ENCODE measurements at places on chromosomes 11 and 22. TPM values are rescaled to one million over a fixed set of nuclear protein-coding genes. Genes with fewer than 3 reads are reported as not detected.

ZNF70 gene
- total RNA-seq = 5.7 TPM

- H3K27ac ChIP-seq = no peak overlapping the region
- no peaks in the 10 kb centered on the region for H3K36me3 ChIP-seq
- no peak for DNase-seq
- H3K4me1 ChIP-seq = no peaks in the 10 kb centered on the region
- H3K27me3 ChIP-seq = no peaks in the 10 kb centered on the region
These were observed 33.1 kb upstream of the SMPD1 start for GRCh38 chr11:6357222-6357621.

C11orf42 gene
- total RNA-seq = not detected

GRCh38 chr22:46710806-46711205 is 27.2 kb downstream of the CERK start:
- H3K4me3 ChIP-seq = no peak overlapping the region
- H3K4me1 ChIP-seq = peaks cover 14% of the 10 kb centered on the region
- H3K27me3 ChIP-seq = no peaks in the 10 kb centered on the region
- no peak for DNase-seq
- no peak overlapping the region for H3K27ac ChIP-seq

KDM4E gene
- not detected for total RNA-seq

- peaks cover 82% of the 10 kb centered on the region for H3K36me3 ChIP-seq
- H3K4me3 ChIP-seq = no peak overlapping the region
- no peaks in the 10 kb centered on the region for H3K27me3 ChIP-seq
- no peak for DNase-seq
- H3K27ac ChIP-seq = no peak overlapping the region
These were observed 37.4 kb downstream of the ZC3H7B start for GRCh38 chr22:41338614-41339212.

DNA sequence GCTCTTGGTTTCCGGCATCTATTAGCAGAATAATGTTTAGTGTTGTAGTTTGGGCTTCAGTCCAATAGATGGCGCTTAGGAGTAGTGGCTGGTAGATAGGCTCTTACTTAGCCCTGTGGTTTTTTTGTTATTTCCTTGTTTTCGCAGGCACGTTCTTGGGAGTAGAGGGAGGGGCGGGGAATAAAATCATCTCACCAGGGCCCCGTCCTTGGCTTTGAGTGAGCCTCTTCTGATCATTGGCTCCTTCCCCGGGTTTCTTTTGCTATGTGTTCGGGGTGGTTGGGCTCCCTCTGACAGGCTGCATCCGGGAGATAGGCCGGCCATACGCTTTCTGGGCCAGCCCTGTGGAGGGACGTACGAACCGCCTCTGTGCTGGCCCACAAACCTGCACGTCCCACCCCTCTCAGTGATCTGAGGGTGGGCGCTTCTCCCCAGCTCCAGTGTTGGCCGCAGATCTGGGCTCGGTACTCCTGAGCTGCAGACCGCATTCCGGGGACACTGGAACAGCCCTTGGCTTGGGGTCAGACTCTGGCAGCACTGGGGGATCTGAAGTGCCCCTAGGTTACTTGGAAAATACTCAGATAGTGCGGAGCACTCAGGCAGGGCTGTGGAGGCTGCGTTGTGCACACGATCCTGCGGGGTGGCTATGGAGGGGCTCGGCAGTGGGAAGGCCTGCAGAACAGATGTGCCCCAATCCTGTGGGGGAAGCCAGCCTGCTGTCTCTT is 217.0 kb downstream of the DYNC2H1 start:
- no peak for DNase-seq
- no peaks in the 10 kb centered on the region for H3K27me3 ChIP-seq

GRCh38 chr11:92830377-92831155 is 138.9 kb upstream of the MTNR1B start:
- H3K27ac ChIP-seq = no peak overlapping the region
- no peak for DNase-seq

- peaks cover 8% of the 10 kb centered on the region for H3K4me1 ChIP-seq
- no peaks in the 10 kb centered on the region for H3K36me3 ChIP-seq
- peaks cover 4% of the 10 kb centered on the region for H3K27me3 ChIP-seq
- H3K4me3 ChIP-seq = no peak overlapping the region
- no peak overlapping the region for H3K27ac ChIP-seq
These were observed 69.9 kb downstream of the JRKL start for GRCh38 chr11:96459751-96460150.

- H3K36me3 ChIP-seq = no peaks in the 10 kb centered on the region
- peak overlapping the region; percentile 98 for H3K4me3 ChIP-seq
- H3K4me1 ChIP-seq = peaks cover 44% of the 10 kb centered on the region
- peak overlapping the region; percentile 99 for H3K27ac ChIP-seq
These were observed 667 bp downstream of the CD81 start for GRCh38 chr11:2377511-2378443.

GRCh38 chr11:61266602-61267001 is 25.6 kb downstream of the PGA5 start:
- no peaks in the 10 kb centered on the region for H3K4me1 ChIP-seq
- no peak for DNase-seq
- H3K36me3 ChIP-seq = no peaks in the 10 kb centered on the region
- no peak overlapping the region for H3K4me3 ChIP-seq

DNA sequence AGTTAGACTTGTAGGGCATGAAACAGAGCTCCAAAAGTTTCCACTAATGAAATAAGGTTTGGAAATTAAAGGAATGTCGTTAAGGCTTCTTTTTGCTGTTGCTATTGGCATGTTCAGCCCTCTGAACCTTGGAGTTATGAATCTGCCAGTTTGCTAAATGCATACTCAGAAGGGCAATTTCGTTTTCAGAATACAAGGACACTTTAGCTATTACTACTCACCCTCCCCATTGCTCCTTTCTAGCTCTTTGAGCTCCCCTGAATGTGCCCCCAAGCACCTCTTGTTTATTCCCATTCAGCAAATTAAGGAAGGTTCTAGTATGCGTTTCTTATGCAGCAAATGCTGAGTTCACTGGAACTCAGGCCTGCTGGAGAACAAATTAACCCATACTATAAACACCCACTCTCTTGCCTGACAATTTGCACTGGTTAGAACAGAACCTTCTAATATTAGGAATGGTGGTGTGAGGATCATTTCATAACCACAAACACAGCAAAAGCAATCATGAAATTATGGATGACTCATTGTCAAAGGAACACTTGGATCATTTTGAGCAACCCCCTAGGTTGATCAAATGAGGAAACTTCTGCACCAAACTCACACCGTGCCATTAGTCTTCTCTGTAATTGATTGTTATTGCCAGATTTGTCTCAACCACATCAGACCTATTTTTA is 26.2 kb upstream of the LIN7C start:
- no peaks in the 10 kb centered on the region for H3K36me3 ChIP-seq
- H3K4me1 ChIP-seq = no peaks in the 10 kb centered on the region
- no peak overlapping the region for H3K4me3 ChIP-seq
- no peak overlapping the region for H3K27ac ChIP-seq
- no peak for DNase-seq

GRCh38 chr11:43427971-43428370 is 69.3 kb downstream of the TTC17 start:
- H3K4me1 ChIP-seq = no peaks in the 10 kb centered on the region
- no peak for DNase-seq
- H3K36me3 ChIP-seq = peaks cover 33% of the 10 kb centered on the region
- no peak overlapping the region for H3K4me3 ChIP-seq

MIAT gene
- total RNA-seq = 6.8 TPM

DNA sequence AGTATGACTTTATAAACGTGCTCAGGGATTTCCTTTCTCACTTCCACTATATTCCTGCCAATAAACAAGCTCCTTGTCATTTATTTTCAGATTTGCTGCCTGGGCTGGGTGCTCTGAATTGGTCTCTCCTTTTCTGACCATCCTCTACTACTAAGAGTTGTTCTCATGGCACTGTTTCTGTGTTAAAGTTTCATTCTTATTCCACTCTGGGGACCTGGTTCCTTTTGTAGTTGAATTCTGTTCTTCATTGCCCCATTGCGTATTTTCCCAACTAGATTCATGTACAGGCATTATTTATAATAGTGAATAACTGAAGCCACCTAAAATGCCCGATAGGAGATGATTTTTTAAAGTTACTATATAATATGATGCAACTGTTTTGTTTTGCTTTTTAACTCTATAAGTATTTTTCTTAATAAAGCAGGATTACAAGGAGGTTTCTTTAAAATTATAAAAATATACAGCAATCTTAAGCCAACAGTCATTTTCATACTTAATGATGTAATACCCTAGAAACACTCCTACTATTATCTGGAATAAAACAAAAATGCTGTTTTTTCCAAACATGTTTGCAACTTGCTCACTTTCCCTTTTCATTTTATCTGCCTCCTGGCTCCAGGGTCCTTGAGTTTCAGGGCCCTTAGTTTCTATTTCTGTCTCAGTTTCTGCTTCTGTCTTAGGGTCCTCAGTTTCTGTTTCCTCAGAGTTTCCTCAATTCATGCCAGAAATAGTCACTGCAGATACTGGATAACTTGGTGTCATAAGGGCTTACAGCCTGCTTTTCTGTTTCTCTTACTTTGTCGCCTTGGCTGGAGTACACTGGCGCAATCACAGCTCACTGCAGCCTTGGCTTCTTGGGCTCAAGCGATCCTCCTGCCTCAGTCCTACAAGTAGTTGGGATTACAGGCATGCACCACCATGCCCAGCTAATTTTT is 9.8 kb upstream of the FUT4 start:
- H3K4me3 ChIP-seq = no peak overlapping the region
- no peaks in the 10 kb centered on the region for H3K27me3 ChIP-seq
- no peaks in the 10 kb centered on the region for H3K4me1 ChIP-seq
- no peak overlapping the region for H3K27ac ChIP-seq
- H3K36me3 ChIP-seq = no peaks in the 10 kb centered on the region
- DNase-seq = no peak

GRCh38 chr22:30837531-30837930 is 131.0 kb downstream of the MORC2 start:
- no peaks in the 10 kb centered on the region for H3K4me1 ChIP-seq
- DNase-seq = no peak
- no peak overlapping the region for H3K4me3 ChIP-seq

DNA sequence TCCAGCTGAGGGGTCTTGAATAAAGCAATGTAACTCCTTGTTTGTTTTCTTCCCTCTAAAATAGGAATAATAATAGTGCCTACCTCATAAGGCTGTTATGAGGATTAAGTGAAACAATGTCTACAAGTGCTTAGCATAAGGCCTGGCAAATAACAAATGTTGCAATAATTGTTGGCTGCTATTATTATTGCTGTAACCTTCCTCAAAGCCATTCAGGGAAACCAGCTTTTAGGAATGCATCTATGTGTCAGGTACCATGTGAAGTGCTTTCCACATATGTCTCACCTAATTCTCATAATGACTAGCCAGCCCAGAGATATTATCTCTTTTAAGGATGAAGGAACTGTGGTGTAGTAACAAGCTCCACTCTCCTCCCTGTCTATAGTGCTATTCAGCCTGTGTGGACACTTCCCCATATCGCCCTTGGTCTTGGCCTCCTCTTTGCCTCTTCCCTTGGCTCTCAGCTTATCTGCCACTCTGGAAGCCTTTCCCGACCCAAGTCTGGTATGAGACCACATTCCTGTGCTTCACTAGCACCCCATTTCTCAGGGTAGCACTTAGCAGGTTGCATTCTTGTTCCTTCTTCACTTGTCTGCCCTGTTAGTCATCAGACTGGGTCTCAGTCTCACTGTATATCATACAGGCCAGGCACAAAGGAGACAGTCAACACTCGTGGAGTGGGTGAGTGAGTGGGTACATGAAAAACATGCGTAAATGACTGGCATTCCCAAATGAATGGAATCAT is 23.8 kb downstream of the CSNK2A3 start:
- H3K27me3 ChIP-seq = no peaks in the 10 kb centered on the region
- peak overlapping the region; percentile 10 for H3K27ac ChIP-seq
- H3K36me3 ChIP-seq = peaks cover 19% of the 10 kb centered on the region
- DNase-seq = no peak
- peaks cover 11% of the 10 kb centered on the region for H3K4me1 ChIP-seq

DNA sequence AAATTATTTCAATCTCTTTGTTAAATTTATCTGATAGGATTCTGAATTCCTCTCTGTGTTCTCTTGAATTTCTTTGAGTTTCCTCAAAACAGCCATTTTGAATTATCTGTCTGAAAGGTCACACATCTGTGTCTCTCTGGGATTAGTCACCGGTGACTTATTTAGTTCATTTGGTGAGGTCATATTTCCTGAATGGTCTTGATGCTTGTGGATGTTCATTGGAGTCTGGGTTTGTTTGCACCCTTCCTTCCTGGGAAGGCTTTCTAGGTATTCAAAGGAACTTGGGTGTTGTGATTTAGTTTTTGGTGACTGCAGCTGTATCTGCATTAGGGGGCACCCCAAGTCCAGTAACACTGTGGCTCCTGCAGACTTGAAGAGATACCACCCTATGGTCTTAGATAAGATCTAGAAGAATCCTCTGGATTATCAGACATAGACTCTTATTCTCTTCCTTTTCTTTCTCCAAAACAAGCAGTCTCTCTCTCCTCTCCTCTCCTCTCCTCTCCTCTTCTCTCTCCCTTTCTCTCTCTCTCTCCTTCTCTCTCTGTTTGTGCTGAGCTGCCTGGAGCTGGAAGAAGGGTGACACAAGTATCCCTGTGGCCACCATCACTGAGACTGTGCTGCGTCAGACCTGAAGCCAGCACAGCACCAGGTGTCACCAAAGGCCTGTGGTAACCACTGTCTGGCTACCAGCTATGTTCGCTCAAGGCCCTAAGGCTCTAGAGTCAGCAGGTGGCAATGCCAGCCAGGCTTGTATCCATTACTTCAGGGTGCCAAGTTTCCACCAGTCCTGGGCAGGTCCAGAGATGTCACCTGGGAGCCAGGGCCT is 3.3 kb upstream of the HEPN1 start:
- H3K4me1 ChIP-seq = no peaks in the 10 kb centered on the region
- H3K36me3 ChIP-seq = no peaks in the 10 kb centered on the region
- no peak overlapping the region for H3K4me3 ChIP-seq

DNA sequence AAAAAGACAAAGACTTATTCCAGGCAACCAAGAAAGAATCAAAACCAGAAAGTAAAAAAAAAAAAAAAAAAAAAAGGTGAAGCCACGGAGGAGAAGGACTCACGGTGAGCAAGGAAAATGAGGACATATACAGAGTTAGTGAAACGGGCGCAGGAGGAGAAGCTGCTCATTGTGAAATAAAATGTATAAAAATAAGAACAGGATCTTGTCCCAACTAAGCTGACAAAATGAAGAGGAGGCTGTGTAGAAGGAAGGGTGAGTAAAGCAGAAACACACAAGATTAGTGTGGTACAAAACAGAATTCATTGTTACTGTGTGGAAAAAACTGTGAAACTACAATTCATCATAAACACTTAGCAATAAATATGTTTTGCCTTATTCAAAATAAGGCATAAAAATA is 7.6 kb downstream of the IL17REL start:
- peaks cover 17% of the 10 kb centered on the region for H3K27me3 ChIP-seq
- no peaks in the 10 kb centered on the region for H3K36me3 ChIP-seq
- H3K4me1 ChIP-seq = no peaks in the 10 kb centered on the region
- no peak overlapping the region for H3K4me3 ChIP-seq
- H3K27ac ChIP-seq = no peak overlapping the region
- DNase-seq = no peak

OR5AL1 gene
- not detected for total RNA-seq

All from lower lobe of right lung (tissue), 2 donors.